ENCODE measurements at places on chromosomes 2 and 18.

DNA sequence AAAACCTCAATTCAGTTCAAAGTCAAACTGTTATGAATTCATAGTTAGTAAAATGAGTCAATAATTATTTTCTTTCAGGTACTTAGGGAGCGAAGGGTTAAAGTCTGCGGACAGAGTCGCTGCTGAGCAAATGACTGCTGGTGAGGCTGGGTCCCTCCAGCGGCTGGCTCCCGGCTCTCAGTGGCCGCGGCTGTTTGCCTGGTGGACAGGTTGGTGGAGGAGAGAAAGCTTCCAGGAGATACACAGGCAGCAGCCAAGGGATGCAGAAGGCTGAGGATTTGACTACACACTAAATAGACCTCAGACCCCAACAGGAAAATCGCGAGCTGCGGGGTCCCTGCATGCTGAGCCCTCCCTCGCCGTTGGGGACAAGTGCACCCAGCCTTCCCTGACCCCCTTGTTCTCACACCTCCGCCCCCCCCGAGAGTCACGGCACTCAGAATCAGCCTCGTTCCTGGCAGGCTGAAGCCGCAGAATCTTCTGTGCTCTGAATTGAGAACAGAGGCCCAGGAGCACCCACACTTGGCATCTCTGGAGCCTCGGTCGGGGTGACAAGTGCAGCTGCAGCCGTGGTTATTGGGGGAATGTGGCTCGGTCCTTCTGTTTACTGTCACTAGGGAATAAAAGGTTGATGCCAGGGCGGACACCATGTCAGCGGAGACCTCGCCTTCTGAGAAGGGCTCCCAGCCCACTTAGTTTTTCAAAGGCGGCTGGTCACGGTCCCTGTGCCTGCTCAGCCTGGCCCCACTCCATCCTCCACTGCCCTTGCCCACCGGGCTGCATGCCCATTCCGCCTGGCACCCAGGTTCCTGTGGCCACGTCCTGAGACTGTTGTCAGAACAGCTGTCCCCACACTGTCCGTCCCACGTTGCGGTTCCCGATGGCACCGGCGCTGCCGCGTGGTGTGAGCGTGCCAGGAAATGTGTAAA is 74.0 kb downstream of the SLC66A2 start:
- DNase-seq: no peak

DNA sequence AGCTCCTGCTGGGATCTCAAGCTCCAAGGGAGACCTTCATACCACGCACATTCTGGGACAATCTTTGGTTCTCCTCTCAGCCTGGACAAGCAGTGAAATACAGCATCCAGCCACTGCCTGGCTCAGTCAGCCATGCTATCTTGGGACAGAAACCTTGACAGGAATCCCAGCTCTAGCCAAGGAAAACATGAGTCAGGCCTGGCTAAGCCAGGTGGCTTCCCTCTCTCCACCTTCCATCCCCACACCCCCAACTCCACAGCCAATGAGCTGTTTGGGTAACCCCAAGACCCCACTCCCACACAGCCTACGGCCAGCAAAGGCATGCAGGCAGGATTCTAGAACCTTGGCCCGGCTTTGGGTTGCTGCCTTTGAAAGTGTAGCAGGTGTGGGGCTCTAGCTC is 64.9 kb downstream of the MCFD2 start:
- no peak for DNase-seq

- no peak for DNase-seq
These were observed 55.3 kb downstream of the LCLAT1 start for GRCh38 chr2:30502310-30502709.

DNA sequence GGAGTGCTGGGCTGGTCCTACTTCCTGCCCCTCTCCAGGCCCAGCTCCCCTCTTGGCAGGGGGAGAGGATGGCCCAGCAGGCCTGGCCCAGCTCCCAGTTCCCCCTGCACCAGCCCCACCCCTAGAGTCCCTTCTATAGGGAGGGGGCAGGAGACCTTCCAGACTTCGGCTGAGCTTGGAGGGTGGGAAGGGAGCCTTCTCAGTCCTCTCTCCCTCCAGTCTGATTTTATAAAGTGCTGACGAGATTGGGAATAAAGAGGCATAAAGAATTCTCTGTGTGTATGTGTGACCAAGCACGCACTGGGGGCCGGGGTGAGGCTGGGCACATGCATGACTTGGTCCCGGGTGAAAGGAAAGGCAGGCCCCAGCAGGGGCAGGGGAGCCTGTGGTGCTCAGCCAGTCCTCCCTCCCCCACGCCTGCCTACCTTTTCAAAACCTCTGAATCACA is 5.1 kb downstream of the CHPF start:
- DNase-seq: no peak

GRCh38 chr2:215277944-215278343 is 33.9 kb upstream of the ATIC start:
- DNase-seq: no peak

DNA sequence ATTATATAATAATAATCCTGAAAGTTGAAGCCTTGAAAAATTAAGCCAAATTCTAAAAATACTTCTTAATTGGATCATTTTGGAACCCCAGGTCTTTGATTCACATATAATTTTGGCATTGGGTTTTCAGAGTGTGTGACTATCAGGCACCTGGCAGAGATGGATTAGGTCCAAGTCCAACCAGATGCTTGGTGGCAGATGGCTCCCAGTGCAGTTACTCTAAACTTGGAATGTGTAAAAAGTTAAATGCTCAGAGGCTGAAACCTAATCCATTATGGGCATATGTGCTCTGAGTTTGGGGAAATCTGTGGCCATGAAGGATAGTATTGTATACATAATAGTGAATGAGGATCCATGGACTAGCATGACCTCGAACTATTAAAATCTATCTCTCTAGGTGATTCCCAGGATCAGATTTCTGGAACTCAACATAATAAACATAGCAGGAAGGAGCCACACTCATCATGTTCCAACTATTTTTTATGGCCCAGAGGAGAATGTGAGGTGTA is 333.0 kb downstream of the RPRM start:
- no peak for DNase-seq

GRCh38 chr2:217709478-217710210 is 293.2 kb downstream of the TNS1 start:
- no peak for DNase-seq

DNA sequence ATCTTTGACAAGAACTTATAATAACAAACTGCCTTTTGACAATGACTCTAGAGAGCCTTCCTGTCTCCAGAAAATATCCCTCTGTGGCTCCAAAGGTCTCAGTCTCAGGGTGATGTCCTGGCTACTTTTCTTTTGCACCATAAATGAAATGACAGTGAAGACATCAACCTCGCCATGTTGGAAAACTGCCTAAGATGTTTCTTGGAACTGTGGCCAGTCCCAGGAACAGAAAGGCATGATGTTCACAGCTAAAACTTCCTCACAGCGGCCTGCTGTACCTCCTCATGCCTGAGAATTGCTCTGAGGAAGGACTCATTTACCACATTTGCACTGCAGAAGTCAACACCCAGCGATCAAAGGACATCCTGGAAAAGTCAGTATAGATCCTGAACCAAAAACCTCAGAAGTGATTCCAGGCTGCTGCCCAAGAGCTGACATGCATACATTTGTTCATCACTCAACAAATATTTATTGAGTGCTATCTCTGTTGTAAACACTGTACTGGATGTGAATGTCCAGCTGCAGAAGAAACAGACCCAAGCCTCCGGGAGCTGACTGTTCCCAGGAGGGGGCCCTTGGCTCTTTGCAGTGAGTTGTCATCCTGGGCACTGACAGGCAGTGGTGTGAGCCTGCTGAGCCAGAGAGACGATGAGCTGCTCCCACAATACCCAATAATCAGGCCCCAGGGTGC is 64.3 kb upstream of the ACSL3 start:
- no peak for DNase-seq

GRCh38 chr2:72755647-72756423 is 70.0 kb downstream of the EXOC6B start:
- DNase-seq: no peak

GRCh38 chr2:101430156-101430555 is 42.9 kb upstream of the CREG2 start:
- no peak for DNase-seq

- DNase-seq: no peak
These were observed 236.8 kb upstream of the RBMS1 start for GRCh38 chr2:160730296-160730995.

DNA sequence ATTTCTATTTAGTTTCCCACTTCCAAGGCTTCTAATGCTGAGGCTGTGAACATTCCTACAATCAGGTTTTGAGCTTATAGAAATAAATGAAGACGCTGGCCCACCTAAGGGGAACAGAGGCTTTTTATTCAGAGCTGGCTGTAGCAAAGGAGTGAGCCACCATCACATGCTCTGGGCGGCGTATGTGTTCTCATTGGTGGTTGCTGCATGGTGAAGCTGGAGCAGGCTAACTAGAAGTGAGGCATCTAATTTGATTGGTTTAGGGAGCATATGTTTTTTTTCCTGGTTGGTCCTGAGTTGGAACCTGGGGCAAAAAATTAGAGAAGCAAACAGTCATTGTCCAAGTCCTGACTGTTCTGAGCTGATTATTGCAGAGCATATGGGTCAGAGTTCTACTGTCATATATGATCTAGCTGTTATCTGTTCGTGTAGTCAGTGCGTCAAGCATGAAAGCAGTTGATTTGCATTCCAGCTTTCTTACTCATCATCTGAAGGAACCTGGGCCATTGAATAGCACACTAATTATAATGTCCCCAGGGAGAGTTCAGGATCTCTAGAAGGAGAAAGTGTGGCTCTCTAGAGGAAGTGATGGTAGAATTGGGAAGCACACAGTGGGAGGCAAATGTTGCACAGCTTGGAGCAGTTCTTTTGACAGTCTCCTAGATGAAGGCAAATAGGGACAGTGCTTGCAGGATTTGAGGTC is 279.6 kb downstream of the PARD3B start:
- DNase-seq: no peak

DNA sequence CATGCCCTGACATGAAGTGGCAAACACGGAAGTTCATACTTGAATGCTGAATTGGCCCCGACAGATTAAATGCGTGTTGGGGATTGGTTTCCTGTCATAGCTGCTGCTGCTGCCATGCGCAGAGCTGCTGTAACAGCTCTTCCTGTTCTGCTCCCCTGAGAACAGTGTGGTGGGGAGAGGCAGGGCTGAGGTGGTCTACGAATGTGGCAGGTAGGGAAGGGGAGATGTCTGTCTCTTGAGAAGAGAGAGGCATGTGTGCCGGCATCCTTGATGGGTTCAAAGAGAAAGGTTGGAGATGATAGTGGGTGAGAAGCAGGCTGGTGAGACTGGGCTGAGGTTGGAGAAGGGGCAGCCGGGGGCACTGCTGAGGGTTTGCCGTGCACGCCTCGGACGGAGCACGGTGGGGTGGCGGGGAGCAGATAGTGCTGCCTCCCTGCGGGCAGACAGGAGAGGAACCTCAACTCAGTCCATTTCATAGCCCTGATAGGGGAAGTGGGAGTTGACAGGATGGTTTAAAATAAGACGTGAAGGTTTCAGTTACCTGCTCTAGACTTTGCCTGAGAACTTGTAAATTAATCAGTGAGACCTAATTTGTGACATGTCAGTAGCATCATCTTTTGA is 46.1 kb downstream of the TMEM185B start:
- DNase-seq: no peak

- no peak for DNase-seq
These were observed 14.9 kb downstream of the COPS9 start for GRCh38 chr2:240121190-240121589.

DNA sequence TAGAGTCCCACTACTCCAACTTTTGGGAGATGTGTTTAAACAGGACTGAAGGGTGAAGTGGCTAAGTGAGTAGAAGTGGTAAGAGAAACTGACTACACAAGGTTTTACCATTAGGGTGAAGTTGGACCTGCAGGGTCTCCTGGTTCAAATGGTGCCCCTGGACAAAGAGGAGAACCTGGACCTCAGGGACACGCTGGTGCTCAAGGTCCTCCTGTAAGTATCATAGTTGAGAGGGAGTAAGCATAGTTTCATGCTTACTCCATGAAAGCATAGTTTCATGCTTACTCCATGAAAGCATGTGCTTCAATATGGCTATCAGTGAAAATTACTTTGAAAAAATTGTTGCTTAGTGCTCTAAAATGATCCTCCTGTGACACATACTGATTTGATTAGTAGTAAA is 19.1 kb downstream of the COL3A1 start:
- no peak for DNase-seq

- no peak for DNase-seq
These were observed 50.3 kb upstream of the EPC2 start for GRCh38 chr2:148594216-148594615.

DNA sequence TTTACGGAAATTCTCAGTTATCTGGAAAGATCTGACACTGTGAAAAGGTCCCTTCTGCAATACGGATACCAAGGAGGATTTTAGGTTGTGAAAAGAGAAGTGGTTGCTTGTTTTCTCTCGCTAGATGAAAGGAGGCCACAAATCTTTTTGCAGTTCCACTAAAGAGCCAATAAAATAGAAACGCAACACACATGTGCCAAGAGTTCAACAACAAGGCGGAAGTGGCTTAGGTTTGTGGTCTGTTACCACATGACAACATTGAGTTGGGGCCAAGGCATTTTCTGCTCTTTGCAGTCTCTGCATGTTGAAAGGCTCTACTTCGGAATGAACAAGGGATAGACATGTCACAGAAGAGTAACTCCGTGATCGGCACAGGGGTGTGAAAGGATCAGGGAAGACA is 115.7 kb upstream of the OSR1 start:
- no peak for DNase-seq

- DNase-seq: no peak
These were observed 370.2 kb upstream of the LYPD1 start for GRCh38 chr2:133040170-133040569.

DNA sequence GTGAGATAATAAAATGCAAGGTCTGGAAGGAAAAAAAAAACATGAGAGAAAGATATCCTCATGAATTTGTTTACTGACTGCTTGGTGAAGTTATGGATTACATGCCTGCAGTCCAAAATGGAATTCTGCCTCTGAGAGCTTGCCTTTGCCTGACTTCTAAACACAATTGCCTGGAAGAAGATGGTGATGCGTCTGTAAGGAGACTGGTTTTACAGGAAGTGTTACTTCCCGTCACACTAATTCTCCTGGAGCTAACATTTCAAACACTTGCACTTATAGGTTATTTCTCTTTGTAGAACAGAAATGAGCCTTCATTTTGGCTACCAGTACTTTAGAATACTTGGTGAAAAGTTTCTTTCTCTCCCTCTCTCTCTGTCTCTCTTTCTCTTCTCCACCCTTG is 884.3 kb downstream of the TSN start:
- no peak for DNase-seq

- no peak for DNase-seq
These were observed 37.9 kb downstream of the LNPK start for GRCh38 chr2:175964195-175964594.

- no peak for DNase-seq
These were observed 68.5 kb downstream of the AGPS start for GRCh38 chr2:177460973-177461585.

GRCh38 chr2:214808981-214809750 is at the start of gene BARD1:
TSS of gene BARD1 (minus strand) at chr2:214809683. CDS start at chr2:214809569, 114 bp downstream.
- DNase-seq: peak; percentile 38

DNA sequence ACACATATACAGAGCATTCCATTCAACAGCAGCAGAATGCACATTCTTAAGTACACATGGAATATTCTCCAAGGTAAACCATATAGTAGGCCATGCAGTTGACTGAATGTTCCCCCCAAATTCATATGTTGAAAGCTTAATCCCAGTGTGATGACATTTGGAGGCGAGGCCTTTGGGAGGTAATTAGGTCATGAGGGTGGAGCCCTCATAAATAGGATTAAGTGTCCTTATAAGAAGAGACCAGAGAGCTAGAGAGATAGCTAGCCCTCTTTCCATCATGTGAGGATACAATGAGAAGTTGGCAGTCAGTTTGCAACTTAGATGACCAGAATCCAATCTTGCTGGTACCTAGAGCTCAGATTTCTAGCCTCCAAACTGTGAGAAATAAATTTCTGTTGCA is 27.6 kb downstream of the TMEM185B start:
- DNase-seq: no peak

Data from NCI-H460 (cell line).